ENCODE measurements at places on chromosomes 2 and 18.

DNA sequence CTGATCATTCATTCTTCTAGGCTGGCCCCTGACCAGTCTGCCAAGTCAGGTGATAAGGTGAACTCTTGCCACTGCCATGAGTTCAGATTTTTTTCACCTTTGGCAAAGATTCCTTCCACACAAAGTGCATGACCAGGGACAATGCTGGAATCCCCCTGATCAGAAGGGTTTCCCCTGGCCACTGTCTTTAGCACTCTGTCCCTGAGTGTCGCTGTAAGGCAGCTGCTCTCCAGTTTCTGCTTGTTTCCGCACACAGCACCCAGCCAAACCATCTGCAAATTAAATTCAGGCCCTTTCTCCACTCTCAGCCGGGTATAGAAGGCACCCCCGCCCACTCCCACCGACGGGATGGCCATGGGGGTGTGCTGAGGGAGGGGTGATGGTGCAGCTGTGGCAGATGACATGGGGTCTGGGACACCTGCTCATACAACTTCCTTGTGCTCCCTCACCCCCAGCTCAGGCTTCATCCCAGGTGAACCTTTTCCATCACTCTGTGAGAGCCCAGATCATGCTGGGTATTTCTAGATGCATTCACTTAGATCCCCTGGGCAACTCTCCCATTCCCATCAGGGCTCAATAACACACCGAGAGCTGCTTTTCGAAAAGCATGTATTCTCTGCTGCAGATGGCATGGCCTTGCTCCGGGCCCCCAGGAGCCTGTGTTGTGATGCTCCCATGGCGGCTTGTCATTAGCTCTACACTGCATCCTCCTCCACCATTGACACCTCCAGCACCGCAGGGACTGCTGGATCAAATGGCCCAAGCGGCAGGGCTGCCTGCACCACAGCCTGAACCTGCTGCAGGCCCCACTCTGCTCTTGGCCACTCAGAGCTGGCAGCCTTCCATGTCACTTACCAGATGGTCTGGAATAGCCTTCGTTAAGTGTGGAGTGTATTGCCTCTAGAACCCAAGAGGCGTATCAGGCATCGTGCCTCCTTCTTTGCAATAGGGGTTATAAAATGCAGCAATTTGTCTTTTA lies 52.3 kb upstream of the ROCK2 start:
- no peak for DNase-seq

DNA sequence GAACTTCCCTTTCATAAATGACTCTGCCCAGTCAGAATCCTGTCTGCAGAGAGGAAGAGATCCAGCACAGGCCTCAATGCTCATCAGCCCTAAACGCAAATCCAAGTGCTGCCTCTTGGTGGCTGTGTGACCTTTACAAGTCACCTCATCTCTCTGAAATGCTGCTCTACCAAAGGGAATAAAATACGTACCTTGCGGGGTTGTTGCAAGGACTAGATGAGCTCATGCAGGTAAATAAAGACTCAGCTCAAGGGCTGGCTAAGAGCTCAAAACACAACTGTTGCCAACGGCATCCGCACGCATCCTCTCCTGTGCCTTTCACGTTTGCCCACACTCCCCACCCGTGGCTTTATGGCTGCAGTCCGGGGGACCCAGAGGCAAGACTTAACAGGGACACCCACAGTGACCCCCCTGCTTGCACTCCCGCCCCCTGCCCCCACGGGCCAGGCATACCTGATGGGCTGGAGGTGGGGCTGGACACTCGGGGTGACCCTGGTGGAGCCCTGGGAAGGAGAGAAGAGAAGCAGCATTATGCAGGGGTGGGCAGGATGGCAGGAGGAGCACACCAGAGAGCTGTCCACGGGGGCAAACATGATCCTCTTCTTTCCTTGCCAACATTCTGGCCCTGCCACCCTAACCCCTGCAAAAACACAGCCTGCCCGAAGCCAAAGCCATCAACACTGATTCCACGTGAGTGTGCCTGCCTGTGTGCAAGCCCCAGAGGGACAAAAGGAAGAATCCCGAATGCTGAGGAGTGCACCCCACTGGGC lies 102.6 kb downstream of the TNS1 start:
- no peak for DNase-seq

DNA sequence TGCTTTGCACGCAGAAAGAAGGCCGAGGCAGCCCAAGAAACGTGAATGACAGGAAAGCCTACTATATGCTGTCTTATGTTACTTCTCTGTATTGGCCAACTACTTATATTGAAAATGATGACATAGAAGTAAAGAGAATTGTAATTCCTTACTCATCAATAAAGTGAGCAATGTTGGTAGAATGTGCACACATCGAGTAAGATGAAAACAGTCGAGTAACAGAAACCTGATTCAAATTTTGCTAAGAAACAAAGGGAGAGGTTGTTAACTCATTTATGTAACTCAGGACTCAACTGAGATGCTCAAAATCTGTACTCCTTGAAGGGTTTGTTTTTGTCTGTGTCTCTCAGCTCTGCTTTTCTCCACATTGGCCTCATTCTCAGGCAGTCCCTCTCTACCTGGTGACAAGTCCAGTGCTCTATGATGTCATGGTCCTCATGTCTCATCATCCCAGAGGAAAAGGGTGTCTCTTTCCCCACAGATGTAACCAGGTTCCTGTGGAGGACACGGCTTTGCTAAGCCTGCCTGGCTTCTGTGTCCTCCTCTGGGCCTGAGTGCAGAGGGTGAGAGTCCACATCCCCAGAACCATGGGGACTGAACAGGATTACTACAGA lies 30.3 kb upstream of the CCDC93 start:
- DNase-seq = no peak

- no peak for DNase-seq
Observed at GRCh38 chr2:62593825-62594224, 87.8 kb upstream of the TMEM17 start.

- DNase-seq = no peak
Observed at GRCh38 chr2:156883804-156884203, 373.7 kb upstream of the GALNT5 start.

- no peak for DNase-seq
Observed at GRCh38 chr2:28768422-28768821, 16.8 kb downstream of the PPP1CB start.

DNA sequence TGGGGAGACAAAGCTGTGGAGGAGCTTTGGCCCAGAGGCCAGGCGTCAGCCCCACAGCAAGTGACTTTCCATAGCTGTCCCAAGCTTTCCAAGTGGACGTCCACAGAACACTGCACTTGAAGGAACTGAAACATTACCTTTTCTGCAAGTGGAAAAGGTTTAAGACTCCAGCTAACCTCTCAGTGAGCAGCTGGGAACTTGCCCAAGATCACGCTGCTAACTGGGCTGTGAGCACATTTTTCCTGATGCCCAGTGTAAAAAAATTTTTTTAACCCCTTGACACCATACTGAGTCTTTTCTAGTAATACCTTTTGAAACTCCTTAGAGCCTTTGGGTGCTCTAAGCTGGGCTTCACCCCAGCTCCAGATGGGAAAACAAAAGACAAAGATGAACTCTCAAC lies 256.7 kb downstream of the HAUS1 start:
- DNase-seq = no peak

DNA sequence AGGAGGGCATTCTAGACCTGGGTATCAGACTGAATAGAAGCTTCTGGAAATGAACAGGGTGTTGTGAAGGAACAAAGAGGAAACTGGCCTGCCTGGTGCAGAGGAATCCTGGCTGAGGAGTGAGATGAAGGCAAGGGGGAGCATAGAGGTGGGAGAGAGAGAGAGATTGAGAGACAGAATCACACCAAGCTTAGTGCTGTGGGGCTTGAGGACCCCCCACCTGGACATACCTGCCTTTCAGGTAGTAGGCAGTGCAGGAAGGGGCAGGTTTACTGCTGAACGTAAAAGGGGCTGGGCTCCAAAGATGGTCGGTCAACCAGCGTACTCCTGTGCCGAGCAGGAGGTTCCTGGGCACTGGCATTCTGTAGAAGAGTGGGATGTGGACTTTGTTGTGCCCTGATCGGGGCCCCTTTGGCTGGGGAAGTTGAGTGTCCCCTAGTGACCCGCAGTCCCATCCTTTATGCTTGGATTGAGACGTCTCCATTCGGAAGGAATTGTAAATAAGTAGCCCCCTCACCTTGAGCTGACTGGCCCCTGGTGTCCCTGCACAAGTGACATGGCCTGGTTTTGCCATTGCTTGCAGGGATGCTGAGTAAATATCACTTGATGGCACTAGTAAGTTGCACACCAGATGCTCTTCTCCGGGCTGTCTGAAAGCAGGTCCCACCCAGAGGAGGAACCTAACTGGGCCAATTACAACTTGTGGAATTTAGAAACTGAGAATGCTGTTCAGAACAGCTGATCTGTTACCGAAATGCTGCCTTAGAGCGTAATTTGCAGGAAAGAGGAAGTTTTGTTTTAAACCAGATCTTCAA lies 1.4 kb downstream of the UBE2F start:
- DNase-seq = peak; percentile 43
